Stimulated activated CD4-positive, alpha-beta T cell treated with anti-CD3 and anti-CD28 coated beads, Interleukin-12 subunit alpha, Interleukin-12 subunit beta, amount 100 ng/mL, for 24 hours (primary cell): ENCODE measurements at places on chromosomes 3 and 15.

- no peak for DNase-seq
These were observed 206.9 kb downstream of the NSUN3 start for GRCh38 chr3:94269763-94270162.

DNA sequence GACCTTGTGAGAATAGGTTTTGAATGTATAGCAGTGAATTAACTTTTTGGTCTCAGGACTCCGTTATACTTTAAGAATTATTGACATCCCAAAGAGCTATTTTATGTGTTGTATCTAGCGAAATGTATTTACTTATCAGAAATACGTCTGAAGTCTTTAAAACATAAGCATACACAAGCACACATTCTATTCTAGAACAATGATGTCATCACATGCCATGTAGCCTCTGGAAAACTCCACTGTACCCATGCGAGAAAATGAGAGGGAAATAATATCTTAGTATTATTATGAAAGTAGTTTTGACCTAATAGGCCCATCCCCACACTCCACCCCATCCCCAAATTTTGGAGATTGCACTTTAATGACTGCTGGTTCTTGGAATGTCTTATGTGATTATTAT lies 1.5 kb downstream of the POLR2M start:
- DNase-seq, result no peak

GRCh38 chr3:45881078-45882022 lies 5.0 kb upstream of the CCR9 start:
- peak; percentile 18 for DNase-seq

GRCh38 chr3:52238193-52238760 lies 681 bp downstream of the TWF2 start:
- DNase-seq, result no peak

GRCh38 chr3:154251610-154252009 lies 72.7 kb downstream of the DHX36 start:
- no peak for DNase-seq

DNA sequence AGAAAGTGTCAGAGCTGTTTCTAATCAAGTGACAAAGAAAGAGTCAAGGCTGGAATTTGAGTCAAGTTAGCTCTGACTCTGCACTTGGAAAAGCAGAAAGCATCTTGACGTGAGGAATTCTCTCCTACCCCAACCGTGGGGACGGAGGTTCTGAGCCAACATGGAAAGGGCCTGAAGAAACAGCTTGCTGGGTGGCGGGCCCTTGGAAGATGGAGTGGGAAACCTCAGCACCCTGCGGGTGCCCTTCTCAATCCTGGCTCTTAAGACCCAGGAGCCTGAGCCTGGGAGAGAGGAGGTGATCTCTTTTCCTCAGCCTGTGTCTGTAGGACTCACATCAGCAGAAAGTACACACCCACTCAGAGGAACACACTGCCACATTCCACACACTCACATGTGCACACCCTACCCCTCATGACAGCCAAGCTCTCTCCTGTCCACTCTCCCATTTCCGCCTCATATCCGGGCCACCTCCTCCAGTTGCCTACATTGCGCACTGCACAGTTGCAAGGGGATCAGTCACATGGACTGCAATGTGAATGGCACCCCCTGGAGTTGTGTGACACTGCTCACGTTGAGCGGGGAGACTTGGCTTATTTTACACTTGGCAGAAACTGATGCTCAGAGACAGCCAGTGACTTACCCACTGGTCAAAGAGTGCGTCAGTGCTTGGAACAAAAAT lies 101.5 kb upstream of the SLC6A6 start:
- no peak for DNase-seq

DNA sequence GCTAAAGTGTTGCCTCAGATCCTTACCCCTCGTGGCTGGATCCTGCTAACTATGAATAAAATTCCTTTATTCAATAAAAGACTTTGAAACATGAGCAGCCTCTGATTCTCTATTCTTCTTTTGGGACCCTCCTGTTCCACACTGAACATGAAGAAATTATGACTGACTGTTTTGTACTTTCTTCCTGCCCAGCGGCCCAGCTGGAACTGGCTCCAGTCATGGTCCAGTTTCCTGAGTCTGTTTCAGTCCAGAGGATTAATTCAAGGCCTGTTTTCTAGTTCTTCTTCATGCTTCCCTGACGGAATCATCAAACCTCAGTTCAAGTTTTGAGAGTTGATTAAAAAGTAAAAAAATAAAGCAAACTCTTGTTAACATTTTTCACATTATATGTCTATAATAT lies 52.6 kb upstream of the CP start:
- DNase-seq, result no peak

- no peak for DNase-seq
These were observed 330.8 kb upstream of the AGTR1 start for GRCh38 chr3:148366743-148367410.

DNA sequence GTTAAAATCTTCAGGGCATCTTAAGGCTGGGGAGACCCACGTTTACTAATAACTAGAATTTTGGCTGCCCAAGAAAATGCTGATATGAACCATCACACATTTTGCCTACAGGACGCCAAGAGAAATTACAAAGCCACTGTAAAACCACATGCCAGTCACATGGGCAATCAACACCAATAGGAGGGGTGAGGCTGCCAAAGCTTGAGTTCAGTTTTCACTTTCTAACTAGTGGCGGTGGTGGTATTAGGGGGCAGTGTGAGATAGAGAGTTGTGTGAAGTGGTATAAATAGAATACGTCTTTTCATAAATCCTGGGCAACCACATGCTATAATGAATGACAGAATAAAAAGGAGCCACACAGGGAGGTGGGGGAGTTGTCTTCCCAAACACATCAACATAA lies 147.3 kb downstream of the WNT5A start:
- DNase-seq, result no peak

GRCh38 chr3:156174229-156174847 lies 54.0 kb downstream of the KCNAB1 start:
- no peak for DNase-seq

- no peak for DNase-seq
These were observed 63.5 kb upstream of the ETV5 start for GRCh38 chr3:186172353-186172752.

DNA sequence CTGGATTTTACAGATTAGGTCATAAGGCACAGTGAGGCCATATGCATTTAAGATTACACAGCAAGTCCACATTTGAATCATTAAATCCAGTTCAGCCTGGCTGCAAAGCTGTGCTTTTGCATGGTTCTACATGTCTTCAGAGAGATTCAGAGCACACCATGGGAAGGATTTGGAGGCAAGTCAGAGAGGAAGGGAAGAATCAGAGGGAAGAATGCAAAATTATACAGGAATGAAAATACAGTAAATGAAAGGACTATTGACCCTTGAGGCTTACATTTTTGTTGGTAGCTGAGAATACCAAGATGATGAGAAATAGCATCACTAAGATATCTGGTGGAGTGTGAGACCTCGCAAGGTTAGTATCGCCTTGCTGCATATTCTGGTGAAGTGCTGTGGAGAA lies 13.9 kb downstream of the FILIP1L start:
- no peak for DNase-seq

DNA sequence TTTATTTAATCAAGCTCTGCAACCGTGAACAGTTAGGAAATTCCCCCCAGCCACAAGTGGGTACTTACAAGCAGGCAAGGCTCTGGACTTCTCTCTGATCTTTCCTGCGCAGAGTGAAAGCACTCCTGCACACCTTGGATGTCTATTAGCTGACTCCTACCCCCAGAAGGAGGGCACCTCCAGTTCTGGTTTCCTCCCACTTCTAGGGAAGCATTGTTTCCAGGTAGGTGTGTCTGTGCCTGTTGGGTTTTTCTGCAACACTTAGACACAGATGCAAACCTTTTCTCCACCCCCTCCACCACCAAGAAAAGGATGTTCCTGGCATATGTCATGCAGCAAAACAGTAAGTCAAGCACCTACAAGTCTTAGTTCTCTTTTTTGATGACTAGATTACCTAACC lies at the start of gene ZBED2:
Gene ZBED2, minus strand, starts transcription at position 115 of the 400 bp plus-strand sequence. CDS start 1,145 bp downstream, outside the sequence.
- DNase-seq, result no peak

DNA sequence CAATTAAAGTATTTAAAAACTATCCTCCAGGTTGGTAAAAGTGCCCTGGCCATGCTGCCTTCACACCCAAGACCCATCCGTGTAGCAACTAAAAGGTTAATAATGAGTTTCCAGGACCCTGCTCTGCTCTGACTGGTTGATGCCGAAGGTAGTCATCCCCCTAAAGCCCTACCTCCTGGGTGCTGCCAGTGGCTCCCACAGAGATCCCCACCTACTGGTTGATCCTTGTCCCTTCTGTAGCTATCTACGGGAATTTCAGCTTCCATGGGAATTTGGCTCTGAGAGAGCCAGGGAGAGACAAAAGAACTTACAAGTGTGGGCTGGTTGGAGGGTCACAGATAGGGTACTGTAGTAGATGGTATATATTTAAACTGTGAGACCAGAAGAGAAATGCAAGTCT lies 110.6 kb upstream of the NANOGP8 start:
- DNase-seq, result no peak

GRCh38 chr3:185519021-185519420 lies 20.2 kb upstream of the TMEM41A start:
- no peak for DNase-seq

- DNase-seq, result no peak
These were observed 8.3 kb downstream of the POLG start for GRCh38 chr15:89326316-89326715.

DNA sequence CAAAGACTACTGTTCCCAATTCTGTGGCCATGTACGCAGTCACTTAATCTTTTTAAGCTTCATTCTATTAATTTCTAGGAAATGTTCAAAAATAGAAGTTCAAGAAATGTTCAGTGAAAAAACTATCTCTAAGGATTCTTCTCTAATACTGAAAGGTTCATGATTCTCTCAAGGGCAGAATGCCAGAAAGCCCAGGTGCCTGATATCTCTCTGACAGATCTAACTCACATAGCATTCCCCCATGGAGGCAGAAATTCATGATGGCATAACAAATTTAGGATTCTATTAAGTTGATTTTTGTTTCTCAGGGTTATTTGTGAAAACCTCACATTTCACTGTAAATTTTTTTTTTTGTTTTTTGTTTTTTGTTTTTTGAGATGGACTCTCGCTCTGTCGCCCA lies 17.5 kb downstream of the CHRM5 start:
- no peak for DNase-seq

- DNase-seq, result no peak
These were observed 17.6 kb downstream of the PAQR5 start for GRCh38 chr15:69316291-69316690.

GRCh38 chr3:72659596-72659995 lies 188.6 kb downstream of the SHQ1 start:
- no peak for DNase-seq

DNA sequence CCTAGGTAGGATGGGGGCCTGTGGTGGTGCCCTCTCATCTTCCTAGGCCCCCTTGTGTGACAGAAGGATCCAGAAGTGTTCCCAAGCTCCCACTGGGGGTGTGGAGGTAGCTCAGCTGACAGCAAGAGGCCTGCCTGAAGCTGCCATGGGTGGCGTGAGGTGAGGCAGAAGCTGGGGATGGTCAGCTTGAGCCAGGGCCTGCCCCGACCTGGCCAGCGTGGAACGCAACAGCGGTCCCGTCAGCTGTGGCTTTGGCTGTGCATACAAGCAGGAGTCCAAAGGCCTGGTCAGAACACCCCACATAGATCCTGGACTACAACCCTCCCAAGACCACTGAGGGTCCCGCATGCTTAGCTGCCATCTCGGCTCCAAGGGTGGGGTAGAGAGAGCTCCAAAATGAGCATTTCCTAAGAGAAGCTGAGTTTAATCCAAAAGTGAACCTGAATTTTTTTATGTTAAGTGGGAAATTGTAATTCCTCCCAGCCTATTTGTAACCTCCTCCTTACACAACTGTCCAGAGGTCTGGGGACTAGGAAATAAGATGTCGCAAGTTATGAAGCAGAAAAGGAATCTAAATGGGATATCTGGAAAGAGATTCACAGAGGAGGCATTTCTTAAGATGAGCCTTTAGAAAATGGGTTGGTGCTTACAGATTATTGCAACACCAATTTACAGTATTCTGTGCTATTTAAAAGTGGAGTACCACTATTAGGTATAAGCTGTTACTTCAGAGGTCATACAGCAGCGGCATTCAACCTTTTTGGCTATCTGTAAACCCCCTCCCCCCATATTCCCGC lies 9.9 kb upstream of the PLA2G4D start:
- DNase-seq, result no peak

DNA sequence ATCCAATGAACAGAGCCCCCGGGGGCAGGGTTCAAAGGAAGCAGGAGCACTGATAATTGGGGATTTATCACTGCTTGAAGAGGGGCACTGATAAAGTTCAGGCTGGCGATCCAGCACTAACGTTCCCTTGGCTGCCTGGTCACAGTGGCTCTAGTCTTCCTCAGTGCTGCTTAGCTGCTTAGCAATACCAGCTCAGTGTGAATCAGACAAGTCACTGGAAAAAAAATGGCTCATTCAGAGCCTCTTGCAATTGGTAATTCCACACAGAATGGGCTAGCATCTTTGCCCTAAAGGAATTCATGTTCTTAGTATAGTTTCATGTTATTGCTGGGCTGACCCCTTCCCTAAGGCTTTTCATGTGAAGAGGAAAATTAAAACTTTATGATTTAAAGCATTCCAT lies 95.7 kb upstream of the SLC2A2 start:
- DNase-seq, result no peak

DNA sequence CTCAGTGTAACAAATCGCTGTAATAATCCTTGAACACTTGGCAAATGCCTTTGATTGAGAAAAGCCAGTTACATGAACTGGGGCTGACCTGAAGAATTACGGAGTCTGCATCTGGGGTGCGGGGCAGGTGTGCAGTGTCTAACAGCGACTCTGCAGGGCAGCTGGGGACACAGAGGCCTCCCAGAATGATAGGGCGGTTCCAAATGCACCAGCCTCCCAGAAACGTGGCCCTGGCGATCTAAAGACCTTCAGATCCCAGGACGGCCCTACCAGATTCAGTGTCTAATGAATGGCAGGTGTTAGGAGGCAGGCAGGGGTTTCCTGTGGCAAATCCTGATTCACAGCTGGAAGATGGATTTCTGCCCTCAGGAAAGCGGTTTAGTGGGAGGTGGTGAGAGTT lies 100.5 kb upstream of the RGMA start:
- no peak for DNase-seq

- peak; percentile 66 for DNase-seq
These were observed 15.4 kb upstream of the CSPG4 start for GRCh38 chr15:75727851-75728715.

GRCh38 chr15:37744521-37744920 lies 189.9 kb upstream of the TMCO5A start:
- no peak for DNase-seq

- no peak for DNase-seq
These were observed 183.2 kb downstream of the P3H2 start for GRCh38 chr3:189937302-189938127.

DNA sequence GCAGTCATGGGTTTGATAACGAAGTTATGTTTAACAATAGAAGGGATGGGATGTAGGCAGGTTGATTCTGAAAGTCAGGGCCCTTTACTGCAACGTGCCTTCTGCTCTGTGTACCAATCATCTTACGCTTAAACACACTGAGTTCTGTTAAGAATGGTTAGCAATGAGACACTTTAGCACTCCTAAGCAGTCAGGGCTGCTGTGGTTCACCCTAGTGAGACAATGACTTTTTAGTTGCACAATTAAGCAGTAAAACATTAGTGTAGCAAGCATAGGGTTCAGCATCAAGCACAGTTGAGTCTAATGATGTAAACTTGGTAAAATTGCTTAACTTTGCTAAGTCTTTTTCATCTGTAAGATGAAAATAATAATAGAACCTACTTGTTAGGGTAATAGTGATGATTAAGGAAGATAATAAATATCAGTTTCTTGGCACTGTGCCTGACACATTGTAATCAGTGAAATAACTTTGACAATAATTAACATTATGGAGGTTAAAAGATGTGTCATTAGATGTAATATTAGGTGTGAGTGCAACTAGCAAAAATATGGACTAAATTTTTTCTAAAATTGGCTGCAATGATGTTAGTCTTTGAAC lies 484.2 kb upstream of the THBS1 start:
- no peak for DNase-seq

- no peak for DNase-seq
These were observed 33.3 kb upstream of the PAQR5 start for GRCh38 chr15:69265347-69265955.
